NCI-H510A treated with DMSO at 0.1 percent for 48 hours (cell line): ENCODE measurements at places on chromosomes 4 and X.

DNA sequence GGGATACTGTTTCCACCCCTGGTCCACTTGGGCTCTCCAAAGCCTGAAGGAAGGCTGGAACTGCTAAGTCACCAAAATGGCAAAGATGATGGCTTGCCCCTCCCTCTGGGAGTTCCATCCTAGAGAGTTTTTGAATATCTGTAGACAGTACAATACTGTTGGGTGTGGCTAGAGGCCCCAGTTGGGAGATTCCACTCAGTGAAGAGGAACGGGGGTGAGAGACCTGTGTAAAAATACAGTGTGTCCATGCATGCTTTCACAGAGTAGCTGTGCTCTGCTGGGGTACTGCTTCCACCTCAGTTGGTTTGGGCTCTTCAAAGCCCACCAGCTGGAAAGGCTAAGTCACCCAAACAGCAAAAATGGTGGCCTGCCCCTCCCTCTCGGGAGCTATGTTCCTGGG lies 109.8 kb upstream of the APOOL start:
- no peak for DNase-seq

- DNase-seq: no peak
These were observed 114.4 kb downstream of the FRYL start for GRCh38 chr4:48665555-48666186.

- DNase-seq: no peak
These were observed 22.4 kb upstream of the TSPAN5 start for GRCh38 chr4:98680806-98681205.

DNA sequence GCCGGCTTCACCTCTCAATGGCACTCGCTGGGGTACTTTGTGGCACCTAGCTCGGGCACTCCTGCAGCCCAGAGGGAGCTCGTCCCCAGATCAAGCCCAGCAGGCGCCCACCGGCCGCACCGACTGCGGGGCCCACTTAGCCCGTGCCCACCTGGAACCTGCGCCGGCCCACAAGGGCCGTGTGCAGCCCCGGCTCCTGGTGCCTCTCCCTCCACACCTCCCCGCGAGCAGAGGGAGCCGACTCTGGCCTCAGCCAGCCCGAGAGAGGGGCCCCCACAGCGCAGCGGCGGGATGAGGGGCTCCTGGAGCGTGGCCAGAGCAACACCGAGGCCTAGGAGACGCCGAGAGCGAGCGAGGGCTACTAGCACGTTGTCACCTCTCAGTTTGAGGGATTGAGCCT lies 82.1 kb upstream of the SHISA3 start:
- DNase-seq: no peak

- no peak for DNase-seq
These were observed 141.5 kb downstream of the MAGEB17 start for GRCh38 chrX:16308773-16309172.
